ENCODE measurements at places on chromosomes 4 and X. TPM values are rescaled to one million over a fixed set of nuclear protein-coding genes. Genes with fewer than 3 reads are reported as not detected.

Gene WDFY3
- 119 TPM for total RNA-seq

Gene PACRGL
- 53.8 TPM for total RNA-seq

DNA sequence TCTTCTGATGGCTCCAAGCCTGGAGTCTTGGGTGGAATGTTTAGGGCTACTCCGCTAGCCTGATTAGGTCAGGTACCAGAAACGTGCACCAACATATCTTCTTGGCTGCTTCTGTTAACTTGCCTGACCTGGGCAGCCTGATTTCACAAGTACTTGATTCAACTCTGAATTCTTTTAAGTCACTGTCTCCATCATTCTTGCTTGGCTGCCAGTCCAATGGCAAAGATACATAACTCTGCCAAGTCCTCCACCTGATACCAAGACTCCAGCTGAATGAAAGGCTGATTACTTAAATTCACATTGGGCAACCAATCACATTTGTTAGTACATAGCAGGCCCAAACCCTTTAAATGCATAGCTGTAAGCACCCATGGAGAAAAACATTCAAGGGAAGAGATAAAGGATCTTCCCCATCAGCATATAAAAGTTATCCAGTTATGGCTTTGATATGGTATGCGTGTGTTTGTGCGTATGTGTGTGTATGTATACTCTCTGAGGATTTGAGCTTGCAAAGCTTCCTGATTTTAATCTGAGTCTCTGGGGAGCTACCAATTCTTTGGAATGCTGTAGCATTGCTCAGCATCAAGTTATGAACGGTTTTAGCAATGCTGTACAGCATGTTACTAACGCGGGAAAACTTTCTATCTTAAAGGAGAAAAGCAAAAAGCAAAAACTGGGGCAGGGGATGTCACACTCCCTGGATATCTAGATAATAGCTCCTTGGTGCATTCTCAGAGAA, 917.2 kb downstream of the DMD start:
- no peak for DNase-seq

GRCh38 chrX:10157543-10157942, 768 bp downstream of the CLCN4 start:
- DNase-seq, result no peak

DNA sequence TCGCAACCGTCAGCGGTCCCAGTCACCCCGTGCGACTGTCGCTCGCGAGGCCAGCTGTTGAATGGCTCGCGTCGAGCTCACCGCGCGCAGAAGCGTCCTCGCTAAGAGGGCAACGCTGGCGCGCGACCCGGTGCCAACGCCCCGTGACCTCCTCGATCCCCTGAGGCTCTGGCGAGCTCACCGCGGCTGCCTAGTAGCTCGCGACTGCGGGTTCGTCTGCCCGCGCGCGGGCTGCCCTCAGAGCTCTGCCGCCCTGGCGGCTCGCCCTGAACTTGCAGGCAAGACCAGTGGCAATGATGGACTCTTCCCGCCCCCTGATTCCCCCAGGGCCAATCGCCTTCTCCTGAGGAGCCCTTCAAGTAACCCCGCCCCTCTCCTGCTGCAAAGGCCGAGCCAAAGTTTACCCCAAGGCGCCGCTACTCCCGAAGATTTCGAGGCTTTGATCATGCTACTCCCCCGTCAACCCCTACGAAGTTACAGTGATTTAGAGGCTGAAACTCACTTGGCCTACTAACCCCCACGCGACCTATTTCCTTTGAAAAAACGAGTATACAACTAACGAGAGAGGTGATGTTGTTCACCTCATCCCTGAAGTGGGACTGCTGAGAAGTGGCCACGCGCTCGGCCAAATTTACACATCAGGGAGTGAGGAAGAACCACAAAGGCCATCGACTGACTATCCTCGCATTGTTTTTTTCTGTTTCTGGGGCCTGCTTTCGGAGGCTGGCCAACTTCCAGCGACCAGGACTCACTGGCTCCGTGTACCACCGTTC, 37.5 kb downstream of the PGRMC1 start:
- DNase-seq, result no peak

All from frontal cortex (tissue), 4 donors.